Colonic mucosa (tissue), 4 donors: ENCODE measurements at places on chromosomes 16 and 17.

DNA sequence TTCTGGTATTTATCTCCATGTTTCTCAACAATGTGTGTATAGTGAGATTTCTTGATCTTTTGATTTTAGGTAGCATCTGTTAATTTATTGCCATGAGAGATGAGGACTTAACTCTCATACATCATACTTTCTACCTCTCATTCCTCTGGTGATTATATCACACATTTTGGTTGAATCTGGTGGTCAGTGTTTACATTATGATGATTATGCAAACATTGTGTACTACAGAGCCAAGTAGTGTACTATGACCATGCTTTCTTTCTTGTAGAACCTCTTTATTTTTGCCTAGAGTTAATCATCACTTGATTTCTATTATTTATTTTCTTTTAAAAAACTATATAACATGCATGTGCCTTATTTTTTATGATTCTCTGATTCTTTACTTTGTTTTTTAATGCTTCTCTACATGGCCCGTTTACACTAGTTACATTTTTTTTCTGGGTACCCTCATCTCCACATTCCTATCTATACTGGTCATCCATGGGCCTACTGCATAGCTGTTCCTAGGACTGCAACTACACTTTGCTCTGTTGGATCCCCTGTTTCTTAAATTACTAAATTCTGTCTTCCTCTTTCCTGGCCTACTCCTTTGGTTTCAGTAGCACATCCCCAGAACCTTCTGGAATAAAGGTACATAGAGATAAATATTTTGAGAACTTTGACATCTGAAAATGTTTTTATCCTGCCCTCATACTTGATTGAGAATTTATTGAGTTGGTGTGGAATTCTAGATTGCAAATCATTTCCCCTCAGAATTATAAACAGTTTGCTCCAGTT is 63.0 kb upstream of the LRRC37A3 start:
- DNase-seq, result no peak
- H3K36me3 ChIP-seq, result no peaks in the 10 kb centered on the region
- no peaks in the 10 kb centered on the region for H3K27me3 ChIP-seq
- H3K4me1 ChIP-seq, result no peaks in the 10 kb centered on the region

DNA sequence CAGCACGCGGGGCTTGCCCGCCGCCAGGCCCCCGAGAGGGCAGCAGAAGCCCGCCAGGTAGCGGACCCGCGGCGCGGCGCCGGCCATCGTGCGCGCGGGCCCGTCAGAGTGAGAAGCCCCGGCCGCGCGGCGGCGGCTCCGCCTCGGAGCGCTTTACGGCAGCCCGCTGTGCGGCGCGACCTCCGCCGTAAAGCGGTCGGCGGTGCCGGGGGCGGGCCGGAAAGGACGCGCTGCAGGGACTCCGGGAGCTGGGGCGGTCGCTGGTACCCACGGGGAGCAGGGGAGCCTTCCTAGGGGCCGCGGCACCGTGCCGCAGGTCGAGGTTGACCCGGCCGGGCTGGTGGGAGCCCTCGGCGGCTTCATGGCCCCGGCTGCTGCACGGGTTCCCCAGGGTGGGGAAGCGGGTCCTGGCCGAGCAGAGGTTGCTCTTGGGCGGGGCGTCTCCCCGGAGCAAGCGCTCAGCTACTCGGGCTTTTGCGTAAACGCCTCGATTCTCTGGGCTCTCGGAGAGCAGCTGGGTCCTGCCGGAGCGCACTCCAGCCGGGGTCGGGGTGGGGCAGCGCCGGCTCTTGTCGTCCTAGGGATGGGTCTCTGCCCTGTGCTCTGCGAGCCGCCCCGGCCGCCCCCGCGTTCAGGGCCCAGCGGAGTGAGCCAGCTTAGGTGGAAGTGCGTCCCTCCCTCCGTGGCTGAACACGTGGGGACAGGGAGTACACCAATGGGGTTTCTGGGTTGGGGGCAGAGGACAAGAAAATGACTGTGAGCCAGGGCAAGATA is at the start of gene FAAP100:
Gene FAAP100, minus strand, starts transcription at position 110 of the 774 bp plus-strand sequence. Its CDS starts 23 bp downstream, at position 87.
- peak within 1 kb of the TSS; percentile 92 for H3K4me3 ChIP-seq
- peak within 1 kb of the TSS; percentile 94 for H3K27ac ChIP-seq
- H3K27me3 ChIP-seq, result no peaks in the 10 kb centered on the region
- peaks cover 15% of the 10 kb centered on the region for H3K4me1 ChIP-seq
- H3K36me3 ChIP-seq, result no peaks in the 10 kb centered on the region

DNA sequence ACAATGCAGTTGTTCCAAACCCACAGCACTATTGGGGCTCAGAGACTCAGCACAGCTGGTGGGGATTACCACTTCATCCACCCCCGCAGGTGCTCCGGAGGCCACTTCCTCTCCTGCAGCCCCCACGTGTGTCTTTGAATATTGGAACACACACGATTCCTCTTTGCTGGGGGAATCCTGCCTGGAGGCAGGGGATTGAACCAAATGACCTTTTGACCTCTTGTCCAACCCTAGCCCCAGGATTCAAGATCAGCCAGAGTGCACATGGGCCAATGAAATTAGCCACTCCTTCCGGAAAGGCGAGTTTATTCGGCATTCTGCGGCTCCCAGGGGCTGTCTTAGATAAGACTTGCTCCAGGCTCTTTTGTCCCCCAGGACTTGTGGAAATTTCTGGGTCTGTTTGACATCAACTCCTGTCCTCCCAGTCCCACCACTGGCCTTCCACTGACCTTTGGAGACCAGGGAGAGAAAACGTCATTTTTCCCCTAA is 350.2 kb downstream of the FOXL1 start:
- no peak for DNase-seq
- no peak overlapping the region for H3K4me3 ChIP-seq
- H3K27ac ChIP-seq, result no peak overlapping the region
- H3K27me3 ChIP-seq, result peaks cover 6% of the 10 kb centered on the region
- H3K36me3 ChIP-seq, result no peaks in the 10 kb centered on the region

GRCh38 chr17:21511363-21512195 is 135.4 kb downstream of the KCNJ12 start:
- no peaks in the 10 kb centered on the region for H3K36me3 ChIP-seq
- H3K27me3 ChIP-seq, result no peaks in the 10 kb centered on the region
- DNase-seq, result peak; percentile 79
- H3K4me3 ChIP-seq, result peak overlapping the region; percentile 41
- H3K27ac ChIP-seq, result no peak overlapping the region

DNA sequence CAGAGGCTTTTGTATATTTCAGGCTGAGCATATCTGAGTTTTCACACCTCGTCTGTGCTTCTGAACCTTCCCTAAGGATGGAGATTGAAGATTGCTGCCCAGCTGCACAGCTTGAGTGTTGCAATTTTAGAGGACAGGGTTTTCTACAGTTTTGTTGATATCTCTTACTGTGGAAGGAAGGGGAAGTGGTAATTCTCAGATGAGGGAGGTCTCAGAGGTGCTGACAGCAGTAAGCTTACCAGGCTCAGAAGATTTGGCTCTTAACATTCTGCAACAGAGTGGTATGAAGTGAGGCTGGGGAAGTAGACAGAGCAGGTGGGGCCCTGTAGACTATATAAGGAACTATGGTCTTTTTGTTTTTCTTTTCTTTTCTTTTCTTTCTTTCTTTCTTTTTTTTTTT is 45.8 kb upstream of the ARHGAP17 start:
- H3K27ac ChIP-seq, result no peak overlapping the region
- no peak for DNase-seq
- no peaks in the 10 kb centered on the region for H3K36me3 ChIP-seq

DNA sequence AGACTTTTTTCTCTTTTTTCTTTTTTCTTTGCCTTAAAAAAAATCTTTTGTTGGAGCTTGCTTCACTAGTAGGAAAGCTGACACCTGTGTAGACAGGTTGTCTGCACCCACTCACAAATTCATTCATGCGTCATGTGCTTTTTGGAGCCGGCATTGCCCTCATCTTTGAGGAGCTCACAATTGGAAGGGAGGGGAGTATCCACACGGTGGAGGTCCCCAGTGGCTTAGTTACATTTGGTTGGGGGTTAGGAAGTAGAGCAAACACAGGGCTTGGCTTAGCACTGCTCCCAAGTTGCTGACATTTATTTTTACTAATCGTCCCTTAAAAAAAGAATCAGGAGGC is 18.7 kb upstream of the MEIOB start:
- DNase-seq, result no peak
- no peaks in the 10 kb centered on the region for H3K4me1 ChIP-seq
- no peaks in the 10 kb centered on the region for H3K36me3 ChIP-seq

DNA sequence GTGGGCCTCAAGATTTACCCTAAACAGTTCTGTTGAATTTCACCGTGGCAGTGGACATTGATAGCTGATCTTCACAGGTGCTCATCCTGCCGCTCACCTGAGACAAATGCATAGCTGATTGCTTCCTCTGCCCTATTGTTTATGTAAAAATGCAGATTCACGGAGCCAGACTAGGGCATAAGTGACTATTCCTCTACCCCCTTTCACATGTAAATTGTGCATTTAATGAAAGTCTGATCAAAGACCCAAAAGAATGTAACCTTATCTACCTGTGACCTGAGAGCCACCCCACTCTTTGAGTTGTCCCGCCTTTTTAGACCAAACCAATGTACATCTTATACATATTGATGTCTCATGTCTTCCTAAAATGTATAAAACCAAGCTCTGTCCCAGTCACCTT is 312.4 kb upstream of the CDH5 start:
- no peak overlapping the region for H3K27ac ChIP-seq
- no peak overlapping the region for H3K4me3 ChIP-seq
- no peak for DNase-seq
- no peaks in the 10 kb centered on the region for H3K4me1 ChIP-seq
- no peaks in the 10 kb centered on the region for H3K36me3 ChIP-seq

DNA sequence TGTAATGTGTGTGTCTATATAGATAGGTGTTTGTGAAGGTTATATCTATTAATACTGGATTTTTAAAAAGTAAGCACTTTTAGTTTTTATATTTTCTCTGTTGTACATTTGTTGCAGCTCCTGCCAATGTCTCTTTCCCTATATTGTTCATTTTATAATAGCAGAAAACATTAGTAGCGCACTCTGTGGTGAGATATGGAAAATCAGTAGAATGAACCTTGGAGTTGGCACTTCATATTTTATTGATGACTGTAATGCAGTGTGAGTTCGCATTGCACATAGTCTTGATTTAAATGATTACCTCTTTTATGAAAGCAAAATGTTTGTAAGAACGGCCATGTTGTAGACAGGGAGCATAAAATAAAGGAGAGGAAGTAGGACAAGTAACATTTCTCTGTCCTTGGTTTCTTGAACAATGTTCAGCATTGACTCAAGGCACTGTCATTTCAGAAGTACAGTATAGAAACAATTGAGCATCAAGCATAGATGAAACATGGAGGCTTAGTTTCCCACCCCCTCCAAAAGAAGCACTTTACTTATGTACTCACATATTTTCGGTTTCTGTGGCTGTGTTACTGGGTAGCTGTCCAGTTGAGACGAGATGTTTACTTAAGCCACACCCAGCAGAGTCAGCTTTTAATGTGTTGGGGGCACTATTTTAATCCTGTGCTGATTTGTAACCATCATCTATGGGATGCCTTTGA is 74.0 kb downstream of the TANC2 start:
- no peak for DNase-seq
- no peaks in the 10 kb centered on the region for H3K36me3 ChIP-seq
- no peak overlapping the region for H3K27ac ChIP-seq
- H3K4me1 ChIP-seq, result no peaks in the 10 kb centered on the region

DNA sequence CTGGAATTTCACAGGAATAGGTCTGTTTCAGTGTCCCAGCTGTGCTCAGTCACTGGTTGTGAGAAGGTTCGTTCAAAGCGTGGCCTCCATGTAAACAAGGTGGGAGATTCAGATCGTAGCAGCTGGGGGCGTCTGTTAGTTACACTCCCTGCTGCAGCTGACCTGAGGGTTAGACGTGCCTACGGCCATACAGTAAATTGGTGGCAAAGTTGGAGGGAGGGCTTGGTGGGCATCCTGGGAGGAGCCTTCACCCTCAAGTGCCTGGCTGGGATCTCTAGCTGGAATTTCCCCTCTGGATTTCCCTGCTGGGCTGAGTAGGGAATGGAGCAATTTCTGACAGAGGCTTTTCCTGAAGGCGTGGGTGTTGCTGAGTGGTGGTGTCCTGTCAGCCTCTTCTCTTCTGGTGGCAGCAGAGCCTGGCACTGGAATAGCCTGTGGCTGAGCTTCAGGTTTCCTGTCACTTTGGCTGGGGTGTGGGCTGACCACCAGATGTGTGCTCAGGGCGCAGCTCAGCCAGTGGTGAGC is 6.4 kb downstream of the FCSK start:
- DNase-seq, result no peak
- H3K27me3 ChIP-seq, result no peaks in the 10 kb centered on the region
- no peak overlapping the region for H3K4me3 ChIP-seq
- no peaks in the 10 kb centered on the region for H3K36me3 ChIP-seq

DNA sequence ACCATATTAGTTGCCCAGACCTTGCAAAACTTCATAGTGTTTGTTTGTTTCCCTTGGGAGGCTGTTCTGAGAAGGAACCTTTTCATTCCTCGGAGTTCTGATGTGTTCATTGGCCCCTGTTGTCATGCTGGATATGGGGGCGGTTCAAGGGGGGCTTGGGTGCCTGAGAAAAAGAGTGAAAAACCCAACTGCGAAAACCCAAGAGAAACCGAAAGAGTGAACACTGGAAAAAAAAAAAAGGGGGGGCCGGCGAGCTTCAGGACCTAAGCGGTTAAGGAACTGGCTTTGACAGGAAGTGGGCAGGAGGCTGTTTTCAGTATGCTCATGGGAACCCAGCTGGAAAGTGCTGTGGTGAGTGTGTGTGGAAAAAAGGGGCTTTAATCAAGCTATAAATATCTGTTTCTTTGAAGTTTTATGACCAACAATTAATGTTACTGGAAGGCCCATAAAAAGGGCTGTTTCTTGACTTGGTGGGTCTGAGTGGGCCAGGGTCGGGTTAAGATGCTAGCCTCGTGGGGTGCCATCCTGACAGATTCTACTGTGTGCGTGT is 510.7 kb downstream of the MAF start:
- DNase-seq, result peak; percentile 38
- no peaks in the 10 kb centered on the region for H3K36me3 ChIP-seq
- H3K27ac ChIP-seq, result no peak overlapping the region
- no peaks in the 10 kb centered on the region for H3K27me3 ChIP-seq

- no peaks in the 10 kb centered on the region for H3K27me3 ChIP-seq
- H3K4me3 ChIP-seq, result no peak overlapping the region
- H3K27ac ChIP-seq, result no peak overlapping the region
Observed at GRCh38 chr17:27459433-27459832, 3.2 kb downstream of the KSR1 start.

DNA sequence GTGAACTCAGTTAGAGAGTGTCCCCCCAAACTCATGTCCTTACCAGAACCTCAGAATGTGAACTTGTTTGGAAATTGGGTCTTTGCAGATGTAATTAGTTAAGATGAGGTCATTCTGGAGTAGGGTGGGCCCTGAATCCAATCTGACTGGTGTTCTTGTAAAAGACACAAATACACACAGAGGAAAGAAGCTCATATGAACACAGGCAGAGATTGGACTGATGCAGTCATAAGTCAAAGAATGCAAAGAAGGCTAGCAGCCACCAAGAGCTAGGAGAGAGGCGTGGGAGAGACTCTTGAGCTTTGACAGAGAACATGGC is 2.1 kb upstream of the NAGPA start:
- peaks cover 7% of the 10 kb centered on the region for H3K4me1 ChIP-seq
- no peaks in the 10 kb centered on the region for H3K27me3 ChIP-seq
- H3K36me3 ChIP-seq, result no peaks in the 10 kb centered on the region
- DNase-seq, result no peak
- no peak overlapping the region for H3K27ac ChIP-seq

GRCh38 chr17:41071606-41072360 is 6.1 kb upstream of the KRTAP2-4 start:
- H3K36me3 ChIP-seq, result no peaks in the 10 kb centered on the region
- no peak overlapping the region for H3K27ac ChIP-seq
- no peak for DNase-seq
- H3K4me1 ChIP-seq, result no peaks in the 10 kb centered on the region
- no peaks in the 10 kb centered on the region for H3K27me3 ChIP-seq
